Thoracic aorta (tissue), 2 donors: ENCODE measurements at places on chromosomes 2 and 18. TPM values are rescaled to one million over a fixed set of nuclear protein-coding genes. Genes with fewer than 3 reads are reported as not detected.

Gene KCNE4
- total RNA-seq: 9.6 TPM

Gene FNDC4
- total RNA-seq: 37.1 TPM

DNA sequence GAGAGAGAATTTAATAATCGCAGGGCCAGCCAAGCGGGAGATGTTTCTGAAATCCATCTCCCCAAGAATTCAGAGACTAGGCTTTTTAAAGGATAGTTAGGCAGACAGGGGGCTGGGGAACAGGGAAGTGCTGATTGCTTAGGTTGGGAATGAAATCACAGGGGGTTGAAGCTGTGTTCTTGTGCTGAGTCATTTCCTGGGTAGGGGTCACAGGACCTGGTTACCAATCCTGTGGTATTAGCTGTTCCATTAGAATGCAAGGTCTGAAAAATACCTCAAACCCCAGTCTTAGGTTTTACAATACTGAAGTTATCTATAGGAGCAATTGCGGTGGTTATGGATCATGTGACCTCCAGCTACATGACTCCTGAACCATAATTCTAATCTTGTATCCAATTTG is 4.6 kb downstream of the SP140 start:
- H3K36me3 ChIP-seq: no peaks in the 10 kb centered on the region
- no peaks in the 10 kb centered on the region for H3K27me3 ChIP-seq
- no peaks in the 10 kb centered on the region for H3K4me1 ChIP-seq

Gene ACOXL
- total RNA-seq: not detected

DNA sequence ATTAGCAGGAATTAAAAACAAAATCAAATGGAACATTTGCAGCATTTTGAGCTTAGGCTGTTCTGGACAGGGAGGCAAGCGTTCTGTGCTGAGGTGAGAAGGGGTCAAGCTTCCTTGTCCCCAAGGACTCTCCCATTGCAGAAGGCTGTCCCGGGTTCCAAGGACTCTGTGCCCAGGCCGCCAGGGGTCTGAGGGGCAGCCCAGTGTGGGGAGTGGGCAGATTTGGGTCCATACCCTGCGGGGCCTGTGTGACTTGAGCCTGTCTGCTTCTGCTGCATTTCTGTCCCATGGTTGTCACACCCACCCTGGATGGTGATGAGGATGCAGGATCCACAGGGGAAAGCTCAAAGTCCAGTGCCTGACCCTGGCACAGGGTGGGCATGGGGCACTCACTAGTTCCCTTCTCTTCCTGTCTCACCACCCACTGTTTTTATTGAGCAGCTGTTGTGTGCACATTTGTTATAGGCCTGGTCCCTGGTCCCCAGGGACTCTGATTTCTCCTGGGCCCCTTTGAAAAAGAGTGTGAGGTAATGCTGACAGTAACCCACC is 211.4 kb upstream of the HS6ST1 start:
- no peaks in the 10 kb centered on the region for H3K27me3 ChIP-seq
- H3K36me3 ChIP-seq: no peaks in the 10 kb centered on the region
- no peaks in the 10 kb centered on the region for H3K4me1 ChIP-seq
- no peak for DNase-seq
- no peak overlapping the region for H3K27ac ChIP-seq
- no peak overlapping the region for H3K4me3 ChIP-seq

GRCh38 chr18:220708-221107 is 47.1 kb downstream of the THOC1 start:
- H3K27ac ChIP-seq: no peak overlapping the region
- no peak for DNase-seq
- no peak overlapping the region for H3K4me3 ChIP-seq
- H3K27me3 ChIP-seq: no peaks in the 10 kb centered on the region
- H3K4me1 ChIP-seq: no peaks in the 10 kb centered on the region
